T-cell (primary cell): ENCODE measurements at places on chromosomes 5 and 9.

GRCh38 chr9:111483439-111483857, 735 bp downstream of the ECPAS start:
- peak overlapping the region; percentile 91 for H3K4me3 ChIP-seq
- DNase-seq: peak; percentile 42
- H3K36me3 ChIP-seq: no peaks in the 10 kb centered on the region
- H3K27me3 ChIP-seq: no peaks in the 10 kb centered on the region
- H3K4me1 ChIP-seq: peaks cover 9% of the 10 kb centered on the region
- no peak overlapping the region for H3K27ac ChIP-seq

DNA sequence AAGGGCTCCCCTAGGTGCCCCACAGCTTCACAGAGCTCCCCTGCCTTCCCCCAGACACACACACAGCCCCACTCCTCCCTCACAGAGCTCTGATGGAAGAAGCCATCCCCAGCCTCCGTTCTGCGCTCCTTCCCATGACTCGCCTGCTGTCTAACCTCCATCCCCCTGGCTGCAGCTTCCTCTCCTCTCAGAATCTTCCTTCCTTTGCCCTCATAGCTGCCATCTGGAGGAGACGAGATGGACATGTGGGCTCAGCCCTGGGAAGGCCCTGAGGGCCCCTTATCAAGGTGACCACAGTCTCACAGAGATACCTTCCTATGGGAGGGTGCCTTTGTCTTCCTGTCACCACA, 94.3 kb downstream of the PCDH1 start:
- no peak overlapping the region for H3K27ac ChIP-seq
- no peak for DNase-seq
- no peaks in the 10 kb centered on the region for H3K27me3 ChIP-seq
- H3K4me3 ChIP-seq: no peak overlapping the region

DNA sequence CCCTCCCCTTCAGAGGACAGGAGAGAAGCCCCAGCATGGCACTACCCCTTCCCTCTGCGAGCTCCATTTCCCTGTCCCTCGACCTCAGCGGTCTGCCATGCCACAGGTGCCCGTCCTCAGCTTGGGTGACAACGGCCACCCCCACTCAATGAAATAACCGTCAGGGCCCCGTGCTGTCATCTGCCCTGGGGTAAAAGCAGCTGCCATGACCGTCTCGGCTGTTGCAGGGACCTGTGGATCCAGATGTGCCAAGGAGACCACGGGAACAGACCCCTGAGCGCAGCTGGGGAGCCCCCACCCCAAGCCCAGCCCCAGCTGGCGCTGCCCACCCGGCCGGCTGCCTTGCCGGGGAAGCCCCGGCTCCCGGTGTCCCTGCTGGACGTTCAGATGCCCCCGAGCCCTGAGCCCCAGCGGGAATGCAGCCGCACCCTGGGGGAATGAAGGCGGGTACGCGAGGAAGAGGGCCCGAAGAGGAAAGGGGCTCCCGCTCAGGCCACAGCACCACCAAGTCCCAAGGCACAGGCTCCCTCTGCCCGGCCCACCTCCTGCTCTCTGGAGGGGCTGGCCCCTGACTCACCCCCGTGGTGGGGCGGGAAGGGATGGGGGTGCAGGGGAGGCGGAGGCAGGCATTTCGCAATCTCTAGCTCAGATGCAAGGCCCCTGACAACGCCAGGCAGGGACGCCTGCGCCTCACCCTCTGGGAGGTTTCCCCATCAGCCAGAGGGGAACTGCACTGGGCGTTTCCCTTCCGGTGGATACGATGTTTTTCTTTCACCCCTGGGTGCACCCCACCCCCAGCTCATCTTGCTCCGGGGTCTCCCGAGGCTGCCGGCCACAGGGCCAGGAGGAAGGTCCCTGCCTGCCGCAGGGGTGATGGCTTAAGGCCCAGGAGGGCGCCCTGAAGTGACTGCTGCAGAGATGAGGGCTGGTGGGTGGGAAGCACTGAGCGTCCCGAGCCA, 49.2 kb downstream of the NACC2 start:
- DNase-seq: no peak
- no peaks in the 10 kb centered on the region for H3K4me1 ChIP-seq
- H3K27ac ChIP-seq: no peak overlapping the region
- H3K27me3 ChIP-seq: no peaks in the 10 kb centered on the region
- no peak overlapping the region for H3K4me3 ChIP-seq
- peaks cover 6% of the 10 kb centered on the region for H3K36me3 ChIP-seq

- no peaks in the 10 kb centered on the region for H3K27me3 ChIP-seq
- H3K27ac ChIP-seq: no peak overlapping the region
- no peak overlapping the region for H3K4me3 ChIP-seq
- H3K36me3 ChIP-seq: no peaks in the 10 kb centered on the region
- no peak for DNase-seq
These were observed 329.2 kb downstream of the RAB3C start for GRCh38 chr5:58912116-58912515.

GRCh38 chr5:99169309-99169708, 240.5 kb upstream of the CHD1 start:
- H3K4me1 ChIP-seq: no peaks in the 10 kb centered on the region
- no peaks in the 10 kb centered on the region for H3K27me3 ChIP-seq
- H3K4me3 ChIP-seq: no peak overlapping the region
- DNase-seq: no peak

DNA sequence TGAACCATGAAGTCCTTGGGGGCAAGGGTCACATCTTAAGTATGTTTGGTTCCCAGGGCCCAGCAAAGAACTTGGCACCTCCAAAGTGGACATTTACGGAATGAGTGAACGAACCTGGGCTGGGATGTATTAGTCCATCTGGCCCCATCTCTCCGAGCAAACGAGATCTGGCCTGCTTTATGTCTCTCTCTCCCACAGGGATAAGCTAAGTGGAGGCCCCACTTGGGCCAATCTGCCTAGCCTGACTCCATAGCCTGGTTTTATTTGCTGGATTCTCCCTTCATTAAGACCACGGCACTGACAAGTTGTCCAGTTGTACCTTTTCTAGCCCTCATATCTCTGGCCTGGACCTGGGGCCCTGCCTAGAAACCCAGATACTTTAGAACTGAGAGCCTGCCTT, 2.1 kb downstream of the TTLL11 start:
- H3K36me3 ChIP-seq: no peaks in the 10 kb centered on the region
- no peak overlapping the region for H3K4me3 ChIP-seq
- H3K27ac ChIP-seq: no peak overlapping the region
- H3K4me1 ChIP-seq: peaks cover 35% of the 10 kb centered on the region
- peaks cover 3% of the 10 kb centered on the region for H3K27me3 ChIP-seq

DNA sequence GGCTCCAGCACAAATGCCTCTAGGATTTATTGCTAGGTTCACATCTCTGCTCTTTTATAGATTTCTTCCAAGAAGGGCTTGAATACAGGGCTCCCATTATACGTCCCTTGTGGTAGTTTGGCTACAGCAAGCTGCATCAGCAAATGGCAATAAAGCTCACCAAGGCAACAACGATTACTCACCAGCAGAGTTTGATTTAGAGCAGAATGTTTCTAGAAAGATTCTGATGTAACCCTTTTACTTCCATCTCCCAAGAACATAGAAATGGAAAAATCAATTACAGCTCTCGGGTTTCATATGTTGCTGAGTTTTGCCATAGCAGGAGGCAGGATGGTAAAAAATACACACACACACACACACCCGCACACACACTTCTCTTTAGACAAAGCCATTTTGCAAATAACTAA, 124.2 kb upstream of the TNPO1 start:
- no peak overlapping the region for H3K4me3 ChIP-seq
- H3K4me1 ChIP-seq: no peaks in the 10 kb centered on the region
- no peak overlapping the region for H3K27ac ChIP-seq
- H3K36me3 ChIP-seq: no peaks in the 10 kb centered on the region
